ENCODE measurements at places on chromosomes 2 and 18.

GRCh38 chr2:38791744-38792143 is 13.7 kb downstream of the GEMIN6 start:
- no peak for DNase-seq

- no peak for DNase-seq
These were observed 896 bp upstream of the AFF3 start for GRCh38 chr2:100143286-100143685.

GRCh38 chr2:11235583-11235982 is 80.3 kb downstream of the SLC66A3 start:
- no peak for DNase-seq

- no peak for DNase-seq
These were observed 263.1 kb upstream of the ID2 start for GRCh38 chr2:8418721-8419120.

GRCh38 chr2:40101131-40101575 is 322.1 kb upstream of the THUMPD2 start:
- DNase-seq = no peak

DNA sequence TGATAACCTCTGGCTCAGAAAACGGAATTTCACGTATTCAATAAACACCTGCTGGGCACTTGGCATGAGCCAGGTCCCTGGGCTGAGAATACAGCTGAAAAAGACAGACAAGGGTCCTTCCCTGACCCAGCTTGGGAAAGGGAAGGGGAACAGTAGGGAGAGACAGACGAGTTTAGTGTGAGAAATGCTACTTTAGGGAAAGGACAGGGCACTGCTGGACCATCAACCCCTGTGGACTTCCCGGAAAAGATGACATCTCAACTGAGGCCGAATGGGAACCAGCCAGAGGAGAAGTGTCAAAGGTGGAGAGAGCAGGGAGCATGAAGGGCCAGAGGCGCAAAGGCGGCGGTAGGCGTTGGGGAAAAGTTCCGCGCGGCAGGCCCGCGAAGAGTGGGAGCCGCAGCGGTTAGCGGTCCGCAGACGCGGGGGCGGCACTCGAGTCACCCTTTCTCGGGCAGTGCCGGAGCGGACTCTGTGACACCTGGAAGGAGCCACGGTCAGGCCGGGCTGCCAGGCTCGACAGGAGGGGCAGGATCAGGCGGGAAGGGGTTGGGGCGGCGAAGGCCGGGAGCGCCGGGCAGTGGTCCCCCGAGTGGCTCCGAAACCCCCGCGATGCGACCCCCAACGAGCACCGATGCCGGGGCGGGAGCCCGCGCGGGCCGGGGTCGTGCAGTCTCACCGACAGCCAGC is 519 bp downstream of the TEX261 start:
- no peak for DNase-seq

- no peak for DNase-seq
These were observed 631 bp downstream of the MORN2 start for GRCh38 chr2:38876407-38876806.

GRCh38 chr18:34820360-34821065 is 110.4 kb downstream of the DTNA start:
- DNase-seq = no peak

- no peak for DNase-seq
These were observed 200.9 kb upstream of the FN1 start for GRCh38 chr2:215636816-215637215.

DNA sequence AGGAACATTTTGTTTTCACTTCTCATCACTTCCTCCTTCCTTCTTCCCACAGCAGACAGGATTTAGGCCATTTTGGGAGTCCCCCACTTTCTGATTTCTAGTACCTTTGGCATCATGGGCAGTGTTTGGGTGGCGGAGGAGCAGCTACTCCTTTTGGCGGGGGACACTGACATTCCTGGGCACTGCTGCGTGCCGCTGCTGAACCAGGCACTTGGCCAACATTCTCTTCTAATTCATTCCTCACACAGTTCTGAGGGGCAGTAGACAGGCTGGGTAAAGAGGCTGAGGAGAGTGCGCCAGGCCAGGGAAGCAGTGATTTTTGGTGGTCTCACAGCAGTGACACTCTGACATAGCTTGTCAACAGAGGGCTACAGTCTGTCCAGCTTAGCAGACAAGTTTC is 270.2 kb downstream of the LOXHD1 start:
- DNase-seq = no peak

DNA sequence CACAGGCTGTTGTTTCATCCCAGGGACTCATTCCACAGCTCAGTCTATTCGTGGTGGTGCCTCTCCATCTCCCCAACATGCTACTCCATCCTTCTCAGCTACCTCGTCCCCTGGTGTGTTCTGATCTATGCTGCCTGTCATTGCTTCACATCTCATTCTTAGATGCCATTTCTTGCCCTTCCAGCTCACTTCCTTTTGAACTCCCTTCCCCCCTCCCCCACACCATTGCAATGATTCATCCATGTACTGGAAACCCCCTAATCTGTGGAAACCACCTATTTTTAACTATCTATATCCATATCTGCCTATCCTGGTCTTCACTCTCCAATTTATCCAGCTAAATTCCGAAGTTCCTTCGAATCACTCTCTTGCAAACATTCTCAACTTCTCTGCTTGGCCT is 65.7 kb upstream of the PARD3B start:
- no peak for DNase-seq

DNA sequence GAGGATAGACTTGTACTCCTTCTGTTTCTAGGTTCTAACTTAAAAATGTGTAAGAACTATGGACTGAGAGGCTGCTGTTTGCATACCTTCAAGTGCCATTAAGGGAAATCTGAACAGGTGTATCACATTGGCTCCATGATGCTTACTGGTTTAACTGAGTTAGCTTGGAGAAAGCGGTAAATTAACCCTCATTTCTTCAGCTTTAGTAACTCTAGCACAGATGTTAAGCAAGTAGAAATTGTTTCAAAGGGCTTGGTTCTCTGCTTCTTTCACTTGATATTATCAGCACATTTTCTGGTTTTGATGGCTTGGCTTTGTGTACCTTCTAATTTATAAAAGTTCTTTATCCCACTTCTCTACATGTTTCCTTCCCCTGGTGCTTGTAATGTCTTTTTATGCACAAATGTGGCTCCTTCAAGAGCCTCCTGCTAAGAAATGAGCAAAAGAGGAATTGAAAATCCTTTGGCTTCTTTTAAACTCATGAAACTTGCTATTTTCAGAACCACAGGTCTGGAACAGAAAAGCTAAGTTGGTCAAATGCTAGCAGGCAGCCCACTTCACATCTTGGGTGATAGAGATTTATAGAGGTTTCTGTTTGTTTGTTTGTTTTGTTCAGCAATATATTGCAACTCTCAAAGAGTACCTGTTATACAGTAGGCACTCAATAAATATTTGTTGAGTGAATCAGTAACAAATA is 249.9 kb upstream of the THUMPD2 start:
- no peak for DNase-seq

- DNase-seq = no peak
These were observed 57.5 kb downstream of the INSIG2 start for GRCh38 chr2:118145806-118146205.

GRCh38 chr2:73836141-73836943 is 7.6 kb downstream of the STAMBP start:
- no peak for DNase-seq

GRCh38 chr18:37476182-37476581 is 89.4 kb downstream of the CELF4 start:
- peak; percentile 10 for DNase-seq

DNA sequence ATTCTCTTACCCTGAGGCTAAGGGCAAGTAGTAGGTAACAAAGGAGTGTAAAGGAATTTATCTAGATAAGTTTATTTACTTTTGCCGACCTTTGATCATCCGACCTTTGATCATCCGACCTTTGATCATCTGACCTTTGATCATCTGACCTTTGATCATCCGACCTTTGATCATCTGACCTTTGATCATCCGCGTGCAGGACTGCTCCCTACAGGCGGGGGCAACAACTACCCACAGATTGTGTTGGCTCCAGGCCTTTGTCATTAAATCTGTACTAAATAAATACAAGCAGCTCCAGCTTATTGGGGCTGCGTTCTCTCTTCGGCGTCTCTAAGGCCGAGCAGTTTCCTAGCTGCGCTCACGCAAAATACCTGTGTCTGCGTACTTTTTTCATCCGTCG is 56.6 kb downstream of the ZNF638 start:
- DNase-seq = no peak

GRCh38 chr2:186584053-186584452 is 5.8 kb upstream of the ITGAV start:
- DNase-seq = no peak

- DNase-seq = no peak
These were observed 359.8 kb upstream of the SALL3 start for GRCh38 chr18:78619854-78620253.

DNA sequence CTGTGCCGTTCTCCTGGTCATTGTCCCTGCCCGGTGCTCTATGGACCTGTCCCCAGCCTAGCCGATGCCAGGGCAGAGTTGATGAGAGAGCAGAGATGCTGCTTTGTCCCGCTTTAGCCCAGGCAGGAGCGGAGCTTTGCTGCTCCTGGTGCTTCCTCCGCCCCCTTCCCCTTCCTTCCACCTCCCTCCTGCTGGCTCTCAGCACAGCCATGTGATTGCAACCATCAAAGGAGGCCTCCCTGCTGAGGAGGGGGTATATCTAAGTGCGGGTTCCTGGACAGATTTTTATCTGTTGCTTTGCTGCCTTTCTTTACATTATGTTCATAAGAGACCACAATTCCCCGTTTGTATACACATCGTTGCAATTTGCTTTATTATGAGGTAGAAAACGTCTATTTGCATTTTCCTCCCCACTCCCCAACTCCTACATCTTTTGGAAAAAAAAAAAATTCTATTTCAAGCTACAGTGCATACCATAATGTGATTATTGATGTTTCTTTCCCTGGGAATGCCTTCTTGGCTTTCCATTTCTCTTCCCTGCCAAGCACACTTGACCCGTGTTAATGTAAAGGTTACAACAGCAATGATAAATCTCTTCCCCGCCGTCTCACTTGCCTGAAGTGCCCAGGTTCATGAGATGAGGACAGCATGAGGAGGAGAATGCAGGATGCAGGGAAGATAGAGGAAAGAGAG is 25.4 kb downstream of the ALPK2 start:
- no peak for DNase-seq

DNA sequence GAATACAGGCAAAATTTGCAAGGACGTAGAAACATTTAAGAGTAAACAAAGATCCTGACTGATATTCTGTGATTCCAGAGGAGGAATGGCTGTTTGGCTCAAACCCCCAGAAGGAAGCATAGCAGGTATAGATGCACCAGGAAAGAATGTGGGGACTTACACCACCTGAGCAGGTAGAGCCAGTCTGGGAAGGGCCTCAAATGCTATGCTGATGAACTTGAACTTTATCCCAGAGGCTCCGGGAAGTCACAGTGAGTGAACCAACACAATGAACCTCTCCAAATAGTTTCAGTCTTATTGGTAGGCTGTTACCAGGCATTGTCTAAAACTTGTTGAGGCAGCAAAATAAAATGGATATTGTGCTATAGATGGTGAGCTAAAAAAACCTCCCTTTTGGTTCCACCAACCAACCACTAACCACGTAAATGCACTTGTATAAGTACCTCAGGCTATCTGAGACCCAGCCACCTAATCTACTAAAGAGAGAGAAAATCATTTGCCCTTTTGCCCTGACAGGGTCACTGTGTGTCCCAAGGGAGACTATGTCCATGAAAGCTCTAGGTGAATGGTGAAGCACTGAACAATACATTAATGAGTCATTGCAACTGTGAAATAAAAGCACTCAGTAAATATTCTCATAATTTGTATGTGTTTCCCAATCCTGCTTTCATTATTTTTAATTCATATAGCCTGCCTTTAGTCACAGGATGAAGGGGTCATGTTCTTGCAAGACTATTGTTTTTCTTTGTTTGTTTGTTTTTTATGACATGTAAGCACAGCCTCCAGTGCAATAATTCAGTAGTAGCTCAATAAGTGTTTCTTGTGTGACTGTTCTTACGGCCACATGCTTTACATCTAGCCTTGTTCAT is 911.6 kb downstream of the EPHA4 start:
- DNase-seq = no peak

DNA sequence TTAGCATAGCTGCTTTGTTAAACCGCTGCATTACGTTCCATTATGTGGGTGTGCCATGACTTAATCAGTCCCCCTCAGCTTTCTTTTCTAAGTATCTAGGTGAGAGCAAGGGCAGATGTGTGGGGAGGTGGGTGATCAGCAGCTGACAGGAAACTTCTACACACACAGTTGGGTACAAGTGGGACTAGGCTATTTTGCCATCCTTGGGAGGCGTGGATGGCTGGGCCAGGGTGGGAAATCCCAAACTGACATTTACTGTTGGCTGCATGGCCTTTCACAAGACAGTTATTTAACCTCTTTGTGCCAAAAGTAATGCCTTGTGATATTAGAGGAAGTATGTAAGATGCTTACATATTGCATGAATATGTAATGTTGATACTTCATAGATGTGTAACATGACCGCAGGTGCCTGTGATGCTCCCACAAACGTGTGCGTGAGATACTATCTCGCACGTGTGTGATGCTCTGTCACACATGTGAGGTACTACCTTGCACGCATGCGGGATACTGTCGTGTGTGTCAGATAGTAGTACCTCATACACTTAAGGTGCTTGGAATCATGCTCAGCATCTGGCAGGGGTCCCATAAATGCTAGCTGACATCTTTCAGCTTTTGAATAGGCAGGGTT is 314.5 kb downstream of the PRKCE start:
- no peak for DNase-seq

- DNase-seq = no peak
These were observed 5.4 kb downstream of the ITSN2 start for GRCh38 chr2:24354957-24355356.

- DNase-seq = no peak
These were observed 70.5 kb downstream of the ZNF236 start for GRCh38 chr18:76892832-76893231.

DNA sequence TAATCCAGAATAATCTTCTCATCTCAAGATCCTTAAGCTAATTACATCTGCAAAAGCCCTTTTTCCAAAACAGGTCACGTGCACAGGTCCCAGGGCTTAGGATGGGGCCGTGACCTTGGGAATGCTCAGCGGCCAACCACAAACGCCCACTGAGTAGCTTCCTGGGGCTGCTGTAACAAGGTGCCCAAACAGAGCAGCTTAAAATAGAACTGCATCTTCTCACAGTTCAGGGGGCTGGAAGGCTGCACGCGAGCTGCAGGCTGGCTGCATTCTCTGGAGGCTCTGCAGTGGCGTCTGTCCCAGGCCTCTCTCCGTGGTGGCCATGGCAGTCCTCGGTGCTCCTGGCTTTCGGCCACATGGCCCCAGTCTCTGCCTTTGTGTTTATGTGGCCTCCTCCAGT is 31.9 kb downstream of the ADI1 start:
- no peak for DNase-seq

DNA sequence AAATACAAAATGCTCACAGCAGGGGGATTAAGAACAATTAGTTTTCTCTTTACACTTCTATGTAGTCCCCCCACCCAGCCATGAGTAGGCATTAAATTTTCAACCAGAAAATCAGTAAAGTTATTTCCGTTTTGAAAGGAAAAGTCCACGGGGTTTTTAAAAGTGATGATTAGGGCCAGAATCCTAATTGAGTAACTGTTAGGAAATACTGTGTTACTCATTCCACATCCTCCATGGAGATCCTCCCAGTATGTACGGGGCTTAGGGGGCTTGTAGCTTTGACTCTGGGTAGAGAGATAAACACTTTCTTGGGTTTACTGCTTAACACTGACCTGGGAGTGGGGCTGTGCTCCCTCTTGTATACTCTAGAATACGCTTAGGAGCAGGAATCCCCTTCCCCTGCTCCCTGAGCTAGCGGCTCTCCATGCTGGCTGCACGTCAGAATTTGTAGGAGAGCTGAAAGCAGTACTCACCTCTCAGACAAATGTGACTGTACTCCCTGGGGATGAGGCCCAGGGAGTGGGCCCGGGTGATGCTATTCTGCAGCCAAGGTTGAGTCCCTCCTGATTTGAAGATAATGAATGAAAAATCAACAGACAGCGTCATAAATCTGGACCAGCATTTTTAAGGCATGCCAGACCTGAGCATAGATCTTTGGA is 100.5 kb downstream of the SLC4A3 start:
- DNase-seq = no peak
